ENCODE measurements at places on chromosomes 1 and 21.

- no peak for DNase-seq
Observed at GRCh38 chr1:23639460-23640095, 52.0 kb upstream of the RPL11 start.

DNA sequence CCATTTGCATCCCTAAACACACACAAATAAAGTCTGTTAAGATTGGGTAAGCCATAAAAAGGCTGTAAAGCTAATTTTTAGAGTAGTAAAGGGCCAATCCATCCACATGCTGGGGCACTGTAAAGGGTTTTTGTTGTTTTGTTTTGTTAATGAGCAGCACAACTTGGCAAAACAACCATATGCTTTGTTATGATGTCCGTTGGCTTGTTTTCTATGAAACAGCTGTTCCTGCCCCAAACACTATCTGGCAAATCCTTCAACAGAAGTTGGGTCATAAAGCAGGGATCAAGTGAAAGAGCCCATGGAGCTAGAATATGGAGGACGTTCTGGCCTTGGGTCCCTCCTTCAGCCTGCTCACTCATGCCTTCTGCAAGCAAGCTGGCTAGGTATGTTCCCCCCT lies 183.6 kb downstream of the APP start:
- DNase-seq, result no peak

GRCh38 chr1:242691610-242691945 lies 167.1 kb upstream of the PLD5 start:
- no peak for DNase-seq

DNA sequence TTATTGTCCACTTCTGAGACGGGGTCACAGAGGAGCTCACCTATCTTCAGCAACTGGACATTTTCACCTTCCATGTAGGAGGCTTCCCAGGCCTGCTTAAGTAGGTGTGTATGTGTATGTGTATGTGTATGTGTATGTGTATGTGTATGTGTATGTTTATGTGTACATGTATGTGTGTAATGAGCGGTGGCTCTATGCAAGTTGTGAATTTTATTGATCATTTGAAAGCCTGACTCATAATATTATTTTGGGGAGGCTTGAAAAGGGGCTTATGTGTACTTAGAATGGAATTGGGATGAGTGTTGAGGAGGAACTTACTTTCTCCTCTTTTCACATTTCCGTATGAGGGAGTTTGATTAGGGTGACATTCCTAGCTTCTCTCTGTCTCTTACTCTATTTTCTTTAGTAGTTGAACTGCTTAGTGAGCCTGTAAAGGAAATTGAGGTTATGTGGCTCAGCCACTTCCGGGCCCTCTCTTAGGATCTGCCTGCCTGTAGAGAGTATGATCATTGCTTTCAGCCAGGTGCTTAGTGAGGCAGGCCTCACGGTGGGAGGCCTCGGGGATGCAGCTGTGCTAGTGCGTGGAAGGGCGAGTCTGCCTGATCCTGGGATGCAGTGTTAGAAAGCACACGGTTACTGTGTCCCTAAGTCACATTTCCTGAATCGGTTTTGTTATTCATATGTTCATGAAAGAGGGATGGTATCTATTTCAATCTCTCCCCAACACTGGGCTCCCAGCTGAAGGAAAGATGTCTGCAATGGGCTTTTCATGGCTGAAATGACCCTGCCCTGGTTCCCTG lies 61.0 kb downstream of the IER5 start:
- no peak for DNase-seq

- DNase-seq, result no peak
Observed at GRCh38 chr1:157140063-157140588, 1.9 kb upstream of the ETV3 start.

DNA sequence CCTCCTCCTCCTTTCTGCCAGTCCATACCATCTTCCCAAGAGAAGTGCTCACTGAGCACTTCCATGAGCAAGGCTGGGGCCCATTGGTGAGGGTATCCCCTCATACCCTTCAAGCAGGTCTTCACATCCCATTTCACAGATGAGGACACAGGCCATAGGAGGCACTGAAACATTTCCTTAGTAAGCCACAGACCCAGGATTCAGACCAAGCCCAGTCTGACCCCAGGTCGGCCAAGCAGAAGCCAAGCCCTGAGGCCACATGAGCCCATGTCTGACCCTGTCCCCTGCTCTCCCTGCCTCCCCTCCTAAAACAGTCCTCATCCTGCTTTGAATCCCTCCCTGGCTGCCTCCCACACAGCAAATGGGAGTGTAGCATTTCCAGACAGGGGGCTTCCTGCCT lies 146.2 kb downstream of the ZSCAN20 start:
- DNase-seq, result no peak

- DNase-seq, result no peak
Observed at GRCh38 chr1:185151215-185151614, 5.5 kb downstream of the TRMT1L start.

DNA sequence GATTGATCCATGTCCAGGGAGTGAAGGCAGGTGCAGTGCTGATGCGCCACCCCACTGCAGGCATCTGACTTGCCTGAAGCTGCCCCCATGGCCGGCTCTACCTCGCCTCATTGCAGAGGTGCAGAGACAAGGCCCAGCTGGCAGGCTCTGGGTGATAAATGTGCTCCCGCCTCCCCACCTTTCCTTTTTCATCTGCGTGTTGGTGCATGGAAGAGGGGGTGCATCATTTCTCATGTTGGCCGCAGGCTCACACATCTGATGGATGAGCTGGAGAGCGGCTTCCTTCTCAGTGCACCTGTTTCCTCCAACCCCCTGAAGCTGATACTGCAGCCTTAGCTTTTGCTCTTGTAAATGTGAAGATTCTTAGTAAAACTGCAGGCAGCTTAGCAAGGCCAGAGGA lies 306.0 kb upstream of the KAZN start:
- DNase-seq, result no peak

GRCh38 chr21:38260426-38260825 lies 3.6 kb downstream of the KCNJ15 start:
- DNase-seq, result no peak

GRCh38 chr1:200895801-200896530 lies 1.3 kb downstream of the INAVA start:
- DNase-seq, result no peak

DNA sequence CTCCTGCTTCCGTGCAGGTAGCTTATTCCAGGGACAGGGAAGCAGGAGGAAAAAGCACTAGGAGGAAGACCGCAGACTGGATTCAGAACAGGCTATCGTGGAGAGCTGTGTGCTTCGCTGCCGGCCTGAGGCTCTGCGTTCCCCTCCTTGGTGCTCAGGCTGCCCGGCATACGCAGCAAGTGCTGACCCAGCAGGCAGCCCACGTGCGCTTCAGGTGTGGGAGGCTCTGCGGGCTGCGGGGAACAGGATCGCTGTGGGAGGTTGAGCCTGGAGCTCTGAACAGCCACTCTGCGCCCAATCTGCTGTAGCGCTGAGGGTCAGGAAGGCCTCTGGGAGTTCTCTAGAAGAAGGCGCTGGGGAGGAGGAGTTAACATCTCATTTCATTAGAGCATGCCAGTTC lies 27.9 kb downstream of the DOP1B start:
- DNase-seq, result no peak

DNA sequence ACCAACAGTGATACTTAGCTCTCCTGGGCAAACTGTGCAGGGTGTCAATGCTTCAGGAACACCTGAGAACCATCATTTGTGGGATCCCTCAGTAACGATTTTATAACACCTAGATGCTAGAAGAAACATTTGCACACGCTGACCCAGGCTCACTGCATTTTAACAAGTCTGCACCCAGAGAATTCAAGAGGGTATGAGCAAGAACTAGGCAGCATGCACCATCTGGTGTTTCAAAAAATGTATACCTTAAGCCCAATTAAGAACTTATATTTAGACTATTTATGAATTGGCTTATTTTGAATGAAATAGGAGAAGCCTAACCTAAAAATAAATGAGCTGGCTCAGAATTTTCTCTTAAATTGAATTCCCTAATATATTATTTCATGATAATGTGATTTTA lies 400.5 kb downstream of the GPATCH2 start:
- no peak for DNase-seq

DNA sequence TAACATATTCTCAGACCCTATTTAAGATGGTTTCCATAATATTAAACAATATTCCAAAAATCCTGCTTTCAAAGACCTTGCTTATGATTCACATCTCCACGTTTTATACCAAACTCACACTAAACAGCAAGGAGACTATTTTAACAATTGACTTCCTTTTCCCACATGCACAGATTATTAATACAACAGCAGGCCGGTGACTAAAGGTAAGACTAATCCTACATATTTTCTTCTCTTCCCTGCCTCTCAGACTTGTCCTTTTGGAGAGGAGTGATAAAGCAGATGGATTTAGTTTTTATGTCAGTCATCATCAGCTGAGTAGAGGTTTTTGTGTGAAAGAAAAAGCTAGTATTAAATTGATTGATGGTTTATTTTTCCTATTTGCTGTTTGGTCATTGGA lies 400.6 kb downstream of the NTNG1 start:
- DNase-seq, result no peak

DNA sequence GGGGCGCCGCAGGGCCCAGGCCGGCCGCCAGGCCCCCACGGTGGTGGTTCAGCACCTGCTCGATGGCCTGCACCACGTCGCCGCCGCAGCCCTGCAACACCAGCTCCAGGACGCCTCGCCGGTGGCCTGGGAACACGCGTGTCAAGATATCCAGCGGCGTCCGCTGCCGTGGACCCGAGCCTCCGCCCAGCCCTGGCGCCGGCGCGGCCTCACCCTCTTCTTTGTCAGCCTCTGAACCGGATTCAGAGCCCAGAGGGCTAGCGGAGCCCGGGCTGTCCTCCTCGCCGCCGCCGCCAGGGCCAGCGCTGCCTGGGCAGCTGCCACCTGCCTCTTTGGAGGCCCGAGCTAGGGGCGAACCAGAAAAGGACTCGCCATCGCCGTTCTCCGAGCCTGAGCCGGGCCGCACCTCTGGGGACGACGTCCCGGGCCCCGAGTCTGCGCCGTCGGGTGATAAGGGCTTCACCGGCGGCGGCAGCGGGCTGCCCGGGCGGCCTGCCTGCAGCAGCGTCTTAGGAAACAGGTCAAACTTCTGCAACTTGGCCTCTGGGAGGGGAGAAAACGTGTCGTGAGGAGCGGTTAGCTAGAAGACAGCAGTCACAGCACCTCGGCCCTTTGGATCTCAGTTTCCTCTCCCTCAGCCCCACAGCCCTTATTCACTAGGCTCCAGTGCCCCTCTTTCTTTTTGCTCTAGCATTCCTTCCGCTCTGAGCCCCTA lies 3.9 kb downstream of the DMRTA2 start:
- DNase-seq, result no peak

DNA sequence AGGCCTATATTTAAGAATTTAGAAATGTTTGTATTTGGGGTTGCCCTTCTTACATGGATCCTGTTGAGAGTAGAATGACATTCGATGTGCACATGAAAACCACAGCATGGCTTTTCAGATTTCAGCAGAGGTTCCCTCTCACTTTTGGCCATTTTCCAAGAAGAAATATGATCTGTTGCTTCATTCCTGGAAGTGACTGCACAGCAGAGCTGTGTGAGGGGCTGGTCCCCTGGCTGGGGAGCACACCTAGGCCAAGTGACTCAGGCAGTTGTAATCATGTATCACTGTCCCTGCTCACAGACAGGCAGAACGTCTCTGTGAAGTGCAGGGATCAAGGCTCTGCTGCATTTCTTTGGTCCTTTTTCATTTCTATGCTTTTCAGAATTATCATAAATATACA lies 32.3 kb downstream of the AGT start:
- DNase-seq, result peak; percentile 60

- no peak for DNase-seq
Observed at GRCh38 chr1:46175243-46175642, 356 bp downstream of the TSPAN1 start.

DNA sequence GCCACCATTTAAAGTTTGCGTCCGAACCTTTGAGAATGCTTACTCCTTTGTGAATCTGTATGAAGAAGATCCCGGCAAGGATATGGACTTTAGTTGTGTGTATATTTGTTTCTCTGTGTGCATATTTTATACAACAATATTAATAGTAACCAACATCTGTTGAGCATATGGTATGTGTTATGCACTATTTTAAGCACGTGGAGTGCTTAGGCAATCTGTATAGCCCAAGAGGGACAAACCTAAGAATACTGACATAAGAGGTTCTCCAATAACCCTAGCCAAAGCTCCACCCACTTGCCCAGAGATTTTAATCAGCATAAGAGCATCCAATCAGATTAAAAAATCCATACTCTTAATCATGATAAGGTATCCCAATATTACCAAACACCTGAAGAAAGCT lies 92.7 kb downstream of the MAB21L3 start:
- DNase-seq, result no peak

- peak; percentile 13 for DNase-seq
Observed at GRCh38 chr1:53604291-53604919, 134.6 kb downstream of the GLIS1 start.

DNA sequence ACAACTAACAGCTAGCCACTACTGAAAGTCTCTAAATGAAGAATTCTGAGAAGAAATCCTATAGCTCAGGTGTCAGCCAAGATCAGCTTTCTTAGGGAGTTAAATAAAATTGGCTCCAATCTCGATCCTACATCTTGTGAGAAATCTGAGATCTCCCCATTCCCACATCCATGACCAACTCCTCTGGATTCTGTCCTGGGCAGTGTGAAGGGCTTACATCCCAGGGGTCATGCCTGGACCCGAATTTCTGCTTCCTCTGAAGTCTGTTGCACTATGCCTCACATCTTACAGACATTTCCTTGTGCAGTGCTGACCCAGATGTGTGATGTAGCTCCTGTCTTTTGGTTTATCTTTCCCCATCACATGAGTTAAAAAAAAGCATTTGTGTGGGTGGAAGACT lies 4.8 kb upstream of the TNN start:
- DNase-seq, result no peak

DNA sequence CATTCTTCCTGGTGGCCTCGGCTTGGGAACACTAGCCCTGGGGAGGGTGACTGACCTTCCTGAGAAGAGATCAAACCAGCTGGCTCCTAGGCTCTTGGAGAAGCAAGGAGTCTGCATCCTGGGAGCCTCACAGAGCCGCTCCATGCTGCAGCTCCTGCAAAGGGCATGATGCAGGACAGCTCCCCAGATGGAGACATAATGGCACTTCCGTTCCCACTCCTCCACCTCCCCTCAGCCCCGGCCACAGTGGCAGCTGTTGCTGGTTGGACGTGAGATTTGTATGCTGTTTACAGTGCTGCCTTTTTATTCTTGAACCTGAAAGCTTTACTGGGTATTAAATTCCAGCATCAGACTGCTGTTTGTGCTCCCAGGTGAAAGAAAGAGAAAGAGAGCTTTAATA lies 83.7 kb upstream of the CTTNBP2NL start:
- no peak for DNase-seq

DNA sequence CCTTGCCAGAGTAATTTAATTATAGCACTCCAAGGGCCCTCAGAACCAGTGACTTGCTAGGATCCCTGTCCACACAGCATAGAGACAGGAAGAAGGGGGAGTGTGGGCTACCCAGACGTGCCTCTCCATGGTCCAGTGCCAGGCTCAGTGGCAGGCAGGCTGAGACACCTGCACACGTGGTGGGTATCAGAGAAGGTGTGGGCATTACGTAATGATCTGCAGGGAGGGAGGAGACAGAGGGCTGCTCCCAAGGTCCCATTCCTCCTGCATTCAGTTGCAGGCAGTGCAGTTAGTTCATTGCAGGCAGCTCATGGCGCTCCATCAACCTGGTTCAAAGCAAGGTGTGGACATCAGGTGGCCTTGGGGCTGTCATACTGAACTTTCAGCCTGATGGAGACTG lies 49.9 kb downstream of the C8B start:
- DNase-seq, result no peak

- no peak for DNase-seq
Observed at GRCh38 chr21:20730441-20730840, 267.8 kb upstream of the NCAM2 start.

Measured in NCI-H1436 (cell line).